Effector memory CD4-positive, alpha-beta T cell (primary cell): ENCODE measurements at places on chromosomes 1 and 21.

DNA sequence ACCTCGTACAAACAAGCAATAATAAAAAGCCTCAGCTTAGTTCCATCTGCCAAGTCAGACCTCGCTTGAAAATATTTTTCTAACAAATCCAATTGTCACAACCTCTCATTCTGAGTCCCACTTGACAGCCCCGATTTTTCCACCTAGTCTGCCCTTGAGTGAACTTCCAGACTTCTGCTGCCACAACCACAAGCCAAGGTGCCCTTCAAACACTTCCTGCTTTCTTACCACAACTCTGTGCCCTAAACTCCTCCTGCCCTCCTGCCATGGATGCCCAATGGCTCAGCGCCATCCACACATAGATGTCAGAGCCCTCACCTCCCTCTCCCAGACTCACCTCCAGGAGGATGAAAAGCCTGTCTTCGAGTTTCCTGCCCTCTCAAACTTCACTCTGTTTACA lies 3.9 kb downstream of the TMPRSS2 start:
- DNase-seq, result no peak
- peaks cover 28% of the 10 kb centered on the region for H3K27me3 ChIP-seq
- H3K4me3 ChIP-seq, result no peak overlapping the region
- no peak overlapping the region for H3K27ac ChIP-seq

GRCh38 chr1:203317429-203318228 lies 12.3 kb downstream of the BTG2 start:
- peaks cover 31% of the 10 kb centered on the region for H3K4me1 ChIP-seq
- H3K4me3 ChIP-seq, result no peak overlapping the region

DNA sequence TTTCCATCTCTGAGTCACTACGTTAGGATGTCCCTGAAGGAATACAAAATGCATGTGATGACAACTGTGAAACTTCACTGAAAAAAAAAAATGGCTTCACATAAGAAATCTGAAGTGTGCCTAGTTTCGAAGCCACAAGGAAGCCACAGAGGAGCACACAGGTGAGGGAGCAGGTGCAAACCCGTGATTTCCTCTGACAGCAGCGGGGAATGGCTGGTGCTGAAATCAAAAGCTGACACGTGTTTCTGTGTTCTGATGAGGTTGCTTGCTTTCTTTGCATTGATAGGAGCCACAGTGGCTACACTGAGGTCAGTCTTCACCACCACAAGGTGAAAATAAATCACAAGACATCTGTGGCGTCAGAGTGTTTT lies 105.7 kb upstream of the TLR5 start:
- DNase-seq, result peak; percentile 54
- peaks cover 16% of the 10 kb centered on the region for H3K4me1 ChIP-seq
- peak overlapping the region; percentile 24 for H3K27ac ChIP-seq
- no peak overlapping the region for H3K4me3 ChIP-seq

GRCh38 chr1:197958438-197959305 lies 41.5 kb downstream of the LHX9 start:
- H3K4me3 ChIP-seq, result no peak overlapping the region
- no peaks in the 10 kb centered on the region for H3K27me3 ChIP-seq
- H3K4me1 ChIP-seq, result no peaks in the 10 kb centered on the region
- no peak overlapping the region for H3K27ac ChIP-seq
- no peak for DNase-seq

- H3K27ac ChIP-seq, result no peak overlapping the region
- no peaks in the 10 kb centered on the region for H3K4me1 ChIP-seq
- no peaks in the 10 kb centered on the region for H3K36me3 ChIP-seq
- peaks cover 3% of the 10 kb centered on the region for H3K27me3 ChIP-seq
- no peak for DNase-seq
- no peak overlapping the region for H3K4me3 ChIP-seq
Measured at GRCh38 chr1:14946684-14947238, 206.8 kb upstream of the TMEM51 start.

DNA sequence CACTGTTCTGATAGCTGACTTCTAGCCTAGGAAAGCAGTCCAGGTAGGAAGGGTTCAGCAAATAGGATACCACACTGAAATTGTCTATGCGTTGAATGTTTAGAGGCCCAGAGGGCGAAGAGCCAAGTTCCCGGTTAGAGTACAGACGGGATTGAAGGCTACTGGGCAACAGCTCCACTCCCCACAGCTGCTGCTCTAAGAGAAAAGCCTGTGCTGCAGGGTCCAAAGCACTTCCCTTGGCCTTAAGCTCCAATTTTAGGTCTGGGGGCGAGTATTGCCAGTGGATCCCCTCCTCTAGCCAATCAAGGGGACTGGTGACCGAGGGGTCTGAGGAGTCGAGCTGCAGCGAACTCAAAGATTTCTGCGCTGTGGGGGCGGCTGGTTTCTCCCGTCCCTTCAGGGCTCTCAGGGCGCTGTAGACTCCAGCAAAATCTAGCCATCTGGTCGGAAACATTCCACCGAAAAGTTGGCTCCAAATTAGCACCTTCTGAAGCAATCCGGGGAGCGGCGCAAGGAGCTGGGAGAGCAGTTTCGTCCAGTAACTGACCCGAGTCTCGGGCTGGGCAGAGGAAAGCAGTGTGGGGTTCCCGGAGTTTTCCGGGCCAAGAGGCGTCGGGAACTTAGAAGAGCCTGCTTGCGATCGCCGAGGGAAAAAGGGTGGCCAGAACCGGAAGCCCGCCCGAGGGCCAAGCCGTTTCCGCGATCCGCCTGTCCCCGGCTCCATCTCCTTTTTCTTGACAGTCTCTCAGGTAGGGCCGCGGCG lies 748 bp downstream of the PPP1R15B start:
- H3K4me1 ChIP-seq, result no peaks in the 10 kb centered on the region
- H3K27ac ChIP-seq, result peak overlapping the region; percentile 100
- no peak for DNase-seq
- peaks cover 2% of the 10 kb centered on the region for H3K36me3 ChIP-seq
- peak overlapping the region; percentile 93 for H3K4me3 ChIP-seq

DNA sequence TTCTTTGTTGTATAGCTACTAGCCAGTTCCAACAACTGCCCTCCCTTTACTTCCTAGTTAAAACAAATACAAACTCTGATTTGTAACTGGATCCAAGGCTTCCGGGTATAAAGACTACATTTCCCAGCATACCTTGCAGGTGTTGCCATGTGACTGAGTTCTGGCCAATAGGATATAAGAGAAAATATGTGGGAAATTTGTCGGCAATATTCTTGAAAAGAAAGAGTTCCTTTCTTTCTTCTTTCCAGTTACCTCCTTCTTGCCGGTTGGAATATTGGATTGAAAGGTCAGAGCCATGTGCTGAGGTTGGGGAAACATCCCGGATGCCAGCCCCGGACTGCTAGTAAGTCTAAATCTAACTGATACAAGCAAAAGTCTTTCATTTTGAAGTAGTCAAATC lies 23.0 kb upstream of the ZBTB40 start:
- H3K27me3 ChIP-seq, result no peaks in the 10 kb centered on the region
- no peak overlapping the region for H3K27ac ChIP-seq
- peak overlapping the region; percentile 16 for H3K4me3 ChIP-seq
- H3K4me1 ChIP-seq, result no peaks in the 10 kb centered on the region

DNA sequence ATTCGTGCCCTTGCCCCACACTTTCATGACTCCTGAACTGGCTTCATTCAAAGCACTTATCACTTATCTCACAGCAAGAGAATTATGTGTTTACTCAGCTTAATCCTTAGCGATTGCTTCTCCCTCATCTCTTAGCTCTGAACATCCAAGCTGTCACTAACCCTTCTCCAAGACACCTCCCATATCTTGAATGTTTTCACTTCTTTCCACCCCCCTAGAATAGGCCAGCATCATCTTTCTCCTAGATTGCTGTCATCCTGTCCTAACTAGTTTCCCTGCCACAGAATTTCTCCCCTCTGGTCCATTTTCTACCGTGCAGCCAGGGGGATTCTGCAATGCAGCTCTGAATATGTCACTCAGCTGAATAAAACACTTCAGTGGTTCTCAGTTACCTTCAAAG lies 68.6 kb upstream of the SPATA6 start:
- no peak overlapping the region for H3K27ac ChIP-seq
- no peaks in the 10 kb centered on the region for H3K36me3 ChIP-seq
- H3K4me1 ChIP-seq, result no peaks in the 10 kb centered on the region
- peaks cover 3% of the 10 kb centered on the region for H3K27me3 ChIP-seq
- no peak for DNase-seq
- no peak overlapping the region for H3K4me3 ChIP-seq

GRCh38 chr1:8815582-8816151 lies 1.8 kb downstream of the RERE start:
- H3K27ac ChIP-seq, result no peak overlapping the region
- H3K27me3 ChIP-seq, result no peaks in the 10 kb centered on the region
- H3K4me1 ChIP-seq, result peaks cover 11% of the 10 kb centered on the region
- no peaks in the 10 kb centered on the region for H3K36me3 ChIP-seq

DNA sequence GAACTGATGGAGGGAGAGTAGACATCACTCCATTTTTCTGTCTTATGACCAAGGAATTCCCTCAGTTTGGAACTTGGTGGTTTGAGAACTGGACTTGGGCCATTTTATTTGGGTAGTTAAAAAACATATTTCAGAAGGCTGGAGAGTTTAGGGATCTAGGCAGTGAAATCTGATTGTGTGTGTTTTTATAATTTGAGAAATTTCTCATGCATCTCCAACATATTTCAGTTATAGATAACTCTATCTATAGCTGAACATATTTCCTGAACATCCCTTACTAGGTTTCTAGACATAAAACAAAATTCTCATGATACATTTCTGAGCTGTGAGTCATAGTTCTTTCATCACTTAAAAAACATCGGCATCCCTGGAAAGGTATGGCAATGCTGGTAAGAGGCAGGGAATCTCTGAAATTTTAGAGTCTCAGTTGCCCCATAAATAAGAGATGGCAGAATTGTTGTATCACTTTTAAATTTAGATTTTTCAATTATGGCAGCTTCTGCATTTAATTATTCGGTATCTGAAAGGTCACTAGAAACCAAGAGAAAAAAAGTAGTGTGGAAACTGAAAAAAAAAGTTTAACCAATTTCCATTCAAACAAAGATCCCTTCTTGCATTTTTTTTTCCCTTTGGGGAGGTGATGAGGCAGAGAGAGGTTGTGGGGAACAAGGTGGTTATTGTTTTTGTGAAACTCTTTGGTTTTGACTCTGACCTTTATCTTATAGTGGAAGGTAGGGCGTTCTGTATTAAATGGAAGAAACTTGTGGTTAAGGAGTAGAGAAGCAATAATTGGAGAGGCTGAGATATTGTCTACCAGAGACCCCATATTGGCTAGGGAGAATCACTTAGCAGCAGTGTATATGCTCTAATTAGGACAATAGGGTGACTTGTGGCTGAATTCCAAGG lies 102.9 kb downstream of the FASLG start:
- H3K36me3 ChIP-seq, result no peaks in the 10 kb centered on the region
- no peak overlapping the region for H3K27ac ChIP-seq
- no peak for DNase-seq
- no peaks in the 10 kb centered on the region for H3K27me3 ChIP-seq
- no peak overlapping the region for H3K4me3 ChIP-seq

DNA sequence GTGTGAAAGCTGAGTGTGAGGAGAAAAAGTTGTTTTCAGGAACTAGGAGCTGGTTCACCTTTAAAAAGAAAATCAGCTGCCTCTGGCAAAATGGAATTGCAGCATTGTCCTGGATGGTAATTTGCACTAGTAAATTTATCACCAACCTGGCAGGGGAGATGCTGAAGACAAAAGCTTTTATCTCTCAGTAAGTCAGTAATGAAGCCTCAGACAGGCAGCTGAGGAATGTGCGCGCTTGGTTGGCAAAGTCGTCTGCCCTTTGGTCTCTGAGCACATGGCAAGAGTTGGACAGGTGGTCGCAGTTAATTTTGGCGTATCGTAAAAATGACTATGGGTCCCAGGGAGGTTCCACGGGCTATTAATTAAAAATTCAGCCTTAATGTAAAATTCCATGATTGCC lies 131.9 kb downstream of the BACH1 start:
- no peak overlapping the region for H3K4me3 ChIP-seq
- H3K27me3 ChIP-seq, result no peaks in the 10 kb centered on the region
- DNase-seq, result no peak
- H3K36me3 ChIP-seq, result no peaks in the 10 kb centered on the region
- no peak overlapping the region for H3K27ac ChIP-seq
- no peaks in the 10 kb centered on the region for H3K4me1 ChIP-seq

GRCh38 chr1:44636688-44637598 lies 37.3 kb downstream of the TMEM53 start:
- H3K4me3 ChIP-seq, result no peak overlapping the region
- H3K27ac ChIP-seq, result no peak overlapping the region
- peaks cover 8% of the 10 kb centered on the region for H3K4me1 ChIP-seq
- no peaks in the 10 kb centered on the region for H3K27me3 ChIP-seq
- no peak for DNase-seq
